Prostate gland (tissue), 2 donors: ENCODE measurements at places on chromosomes 13 and 19. TPM values are rescaled to one million over a fixed set of nuclear protein-coding genes. Genes with fewer than 3 reads are reported as not detected.

- H3K4me3 ChIP-seq: no peak overlapping the region
- no peaks in the 10 kb centered on the region for H3K4me1 ChIP-seq
- no peaks in the 10 kb centered on the region for H3K36me3 ChIP-seq
- H3K27me3 ChIP-seq: no peaks in the 10 kb centered on the region
These were observed 58.0 kb upstream of the IRS2 start for GRCh38 chr13:109844396-109844795.

- no peaks in the 10 kb centered on the region for H3K27me3 ChIP-seq
- H3K36me3 ChIP-seq: no peaks in the 10 kb centered on the region
- H3K27ac ChIP-seq: peak overlapping the region; percentile 86
- peak; percentile 31 for DNase-seq
These were observed 850 bp upstream of the KLK11 start for GRCh38 chr19:51027126-51027806.

CRX gene
- not detected for total RNA-seq

NTF4 gene
- 7.0 TPM for total RNA-seq

GRCh38 chr19:45640849-45641273 is 1.7 kb upstream of the EML2 start:
- peaks cover 6% of the 10 kb centered on the region for H3K4me1 ChIP-seq
- H3K27me3 ChIP-seq: no peaks in the 10 kb centered on the region
- no peak overlapping the region for H3K4me3 ChIP-seq
- no peak for DNase-seq
- no peaks in the 10 kb centered on the region for H3K36me3 ChIP-seq
